Activated naive CD8-positive, alpha-beta T cell treated with anti-CD3 and anti-CD28 coated beads, Interleukin-2, amount 50 U/mL, for 16 hours (primary cell): ENCODE measurements at places on chromosomes 11 and 22.

- DNase-seq, result no peak
These were observed 13.5 kb upstream of the CCDC90B start for GRCh38 chr11:83299681-83300080.

DNA sequence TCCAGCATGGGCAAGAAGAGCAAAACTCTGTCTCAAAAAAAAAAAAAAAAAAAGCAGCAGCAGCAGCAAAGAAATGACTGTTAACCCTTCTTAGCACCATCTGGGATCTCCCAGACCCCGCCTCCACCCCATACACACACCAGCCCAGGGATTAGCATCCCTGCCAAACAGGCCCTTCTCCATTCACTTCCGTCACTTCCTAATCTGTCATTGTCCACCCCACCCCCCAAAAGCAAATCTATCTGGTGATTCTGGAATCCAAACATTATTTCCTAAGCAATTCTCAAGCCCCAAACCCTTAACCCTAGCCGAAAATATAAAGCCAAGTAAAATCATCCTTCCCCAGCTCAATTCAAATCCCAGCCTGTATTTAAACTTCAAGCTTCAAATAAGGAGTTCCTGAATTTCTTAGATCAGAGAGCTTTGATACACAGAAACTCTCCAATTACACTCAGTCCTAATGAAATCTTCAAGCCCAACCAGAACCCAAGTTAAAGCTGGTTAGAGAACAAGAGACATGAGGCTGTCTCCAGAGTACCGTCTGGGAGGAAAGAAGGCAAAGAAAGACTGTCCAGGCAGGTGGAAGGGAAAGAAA lies 6.0 kb upstream of the AHNAK start:
- no peak for DNase-seq

DNA sequence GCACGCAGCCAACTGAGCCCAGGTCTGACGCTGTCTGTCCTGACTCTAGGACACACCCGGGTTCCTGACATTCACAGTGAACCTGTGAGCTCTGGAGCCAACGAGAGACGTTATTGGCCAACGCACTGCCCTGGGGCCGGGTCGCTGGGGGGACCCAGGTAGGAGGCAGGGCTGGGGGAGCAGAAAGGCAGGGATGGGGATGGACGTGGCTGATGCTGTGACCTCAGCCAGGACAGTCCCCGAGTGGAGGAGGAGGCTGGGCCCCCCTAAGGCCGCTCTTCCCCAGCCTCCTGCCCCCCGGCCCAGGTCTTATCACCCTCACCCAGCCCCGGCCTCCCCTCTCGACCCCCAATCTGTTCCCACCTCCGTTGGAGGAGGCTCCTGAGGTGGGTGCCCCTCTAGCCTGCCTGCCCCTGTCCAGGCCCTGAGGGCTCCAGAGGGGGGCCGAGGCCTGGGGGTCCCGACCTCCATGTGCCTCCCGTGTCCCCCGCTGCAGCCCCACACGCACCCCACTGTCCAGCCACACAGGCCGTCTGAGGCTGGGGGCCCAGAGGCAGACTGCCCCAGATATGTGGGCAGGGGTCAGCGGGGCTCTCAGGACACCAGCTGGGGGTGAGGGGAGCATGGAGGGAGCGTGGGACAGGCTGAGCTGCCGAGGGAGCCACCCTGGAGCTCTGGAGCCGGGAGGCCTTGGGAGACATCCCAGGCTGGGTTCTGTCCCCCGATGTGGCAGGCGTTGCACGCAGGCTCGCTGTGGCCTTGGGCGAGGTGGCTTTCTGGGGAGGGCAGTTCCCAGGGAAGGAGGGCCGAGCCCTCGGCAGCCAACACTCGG lies 29.2 kb upstream of the MUC5AC start:
- no peak for DNase-seq

GRCh38 chr11:2399488-2400068 lies 972 bp upstream of the TSSC4 start:
- DNase-seq, result no peak

DNA sequence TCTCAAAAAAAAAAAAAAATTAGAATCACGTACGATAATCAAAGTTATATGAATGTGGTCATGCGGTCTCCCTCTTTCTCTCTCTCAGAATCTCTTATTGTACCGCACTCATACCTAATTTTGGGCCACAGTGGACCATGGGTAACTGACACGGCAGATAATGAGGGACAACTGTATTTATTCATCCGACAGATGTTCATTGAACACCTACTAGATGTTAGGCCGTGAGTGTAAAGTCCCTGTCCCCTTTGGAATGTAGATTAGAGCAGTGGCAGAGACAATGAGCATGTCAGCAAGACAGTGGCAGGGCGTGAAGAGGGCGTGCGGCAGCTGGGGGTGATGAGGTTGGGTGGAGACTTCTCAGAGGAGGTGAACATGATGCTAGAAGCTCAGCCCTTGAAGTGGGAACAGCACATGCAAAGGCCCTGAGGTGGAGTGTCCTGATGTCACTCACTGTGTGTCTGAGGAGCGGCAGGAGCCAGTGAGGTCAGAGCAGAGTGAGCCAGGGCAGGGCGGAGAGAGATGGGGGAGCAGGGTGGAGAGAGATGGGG lies 25.1 kb downstream of the CACNA1I start:
- DNase-seq, result no peak

DNA sequence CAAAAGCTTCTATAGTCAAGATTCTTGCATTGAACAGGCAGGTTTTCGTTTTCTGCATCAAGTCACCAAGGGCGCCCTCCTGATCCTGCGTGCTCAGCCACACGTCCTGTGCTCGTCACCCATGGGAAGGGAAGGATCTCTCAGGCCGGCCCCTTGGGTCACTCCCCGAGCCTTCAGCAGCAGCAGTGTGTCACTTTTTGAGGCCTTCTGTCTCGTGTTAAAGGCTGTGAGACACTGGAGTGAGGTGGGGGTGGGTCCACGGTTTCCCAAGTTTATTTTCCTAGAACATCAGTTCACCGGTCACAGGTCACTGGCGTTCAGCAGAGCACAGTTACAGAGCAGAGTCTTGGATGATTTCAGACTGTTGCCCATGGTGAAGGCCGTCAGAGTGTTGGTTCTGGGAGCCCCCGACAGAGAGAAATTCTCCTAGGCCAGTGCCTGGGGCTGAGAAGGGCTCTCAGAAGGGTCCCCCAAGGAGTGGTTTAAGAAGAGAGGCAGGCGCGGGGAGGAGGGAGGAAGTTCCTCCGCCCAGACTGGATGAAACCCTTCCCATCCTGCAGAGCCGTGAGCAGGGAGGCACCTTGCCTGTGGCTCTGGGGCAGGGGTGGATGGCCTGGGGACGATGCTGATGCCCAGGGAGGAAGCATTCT lies 13.5 kb upstream of the ADORA2A start:
- no peak for DNase-seq

- DNase-seq, result no peak
These were observed 326.5 kb downstream of the BUD13 start for GRCh38 chr11:116446048-116446941.

- no peak for DNase-seq
These were observed 258.1 kb downstream of the MN1 start for GRCh38 chr22:27543460-27543859.

DNA sequence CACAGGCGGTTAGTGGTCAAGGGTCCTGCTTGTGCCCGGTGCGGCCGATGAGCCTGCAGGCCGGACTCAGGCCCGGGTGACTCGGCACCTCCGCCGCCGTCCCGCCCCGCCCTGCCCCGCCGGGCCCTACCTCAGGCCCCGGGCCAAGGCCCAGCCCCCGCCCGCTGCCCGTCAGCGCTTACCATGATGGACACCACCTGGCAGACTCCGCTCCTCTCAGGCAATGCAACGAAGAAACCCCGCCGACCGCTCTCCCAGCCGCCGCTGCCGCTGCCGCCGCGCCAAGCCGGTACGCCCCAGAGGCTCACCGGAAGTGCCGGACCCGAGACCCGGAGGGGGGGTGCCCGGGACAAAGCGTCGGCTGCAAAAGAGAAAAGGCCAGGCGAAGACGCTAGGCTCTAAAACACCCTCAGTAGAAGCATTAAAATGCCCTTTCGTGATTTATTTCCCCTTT lies at the start of gene UFD1:
Gene UFD1, minus strand, starts transcription at position 293 of the 454 bp plus-strand sequence. Its CDS starts 108 bp downstream, at position 185.
- DNase-seq, result peak; percentile 52

GRCh38 chr22:32964411-32965057 lies 93.6 kb downstream of the SYN3 start:
- DNase-seq, result no peak

- DNase-seq, result no peak
These were observed 48.5 kb upstream of the SLC35C1 start for GRCh38 chr11:45756384-45757010.

DNA sequence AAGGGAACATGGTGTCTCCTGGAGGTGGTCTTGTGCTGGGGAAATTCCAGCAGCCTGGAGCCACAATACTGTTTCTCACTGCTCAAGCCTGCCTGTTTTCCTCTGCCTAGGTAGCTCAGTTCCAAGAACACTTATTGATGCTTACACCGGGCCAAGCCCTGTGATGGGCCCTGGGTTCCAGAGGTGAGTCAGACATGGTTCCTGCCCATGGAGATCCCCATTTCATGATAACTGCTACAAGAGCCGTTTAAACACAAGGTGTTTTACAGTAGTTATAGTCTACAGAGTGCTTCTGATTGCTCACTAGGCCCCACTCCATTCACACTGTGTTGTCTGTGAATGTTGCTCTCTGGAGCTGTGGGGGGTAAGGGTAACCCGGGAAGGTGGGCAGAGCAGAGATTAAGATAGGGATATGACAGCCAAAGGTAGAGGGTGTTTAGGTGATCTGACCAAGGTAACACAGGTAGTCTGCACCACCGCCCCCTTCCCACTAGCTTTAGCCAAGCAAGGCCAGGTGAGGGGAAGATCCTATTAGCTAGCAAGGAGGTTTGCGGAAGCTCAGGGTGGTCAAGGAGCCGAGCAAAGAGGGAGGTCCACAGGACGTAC lies 696 bp upstream of the MICAL2 start:
- DNase-seq, result no peak

GRCh38 chr22:45583504-45583903 lies 80.8 kb downstream of the FBLN1 start:
- no peak for DNase-seq

DNA sequence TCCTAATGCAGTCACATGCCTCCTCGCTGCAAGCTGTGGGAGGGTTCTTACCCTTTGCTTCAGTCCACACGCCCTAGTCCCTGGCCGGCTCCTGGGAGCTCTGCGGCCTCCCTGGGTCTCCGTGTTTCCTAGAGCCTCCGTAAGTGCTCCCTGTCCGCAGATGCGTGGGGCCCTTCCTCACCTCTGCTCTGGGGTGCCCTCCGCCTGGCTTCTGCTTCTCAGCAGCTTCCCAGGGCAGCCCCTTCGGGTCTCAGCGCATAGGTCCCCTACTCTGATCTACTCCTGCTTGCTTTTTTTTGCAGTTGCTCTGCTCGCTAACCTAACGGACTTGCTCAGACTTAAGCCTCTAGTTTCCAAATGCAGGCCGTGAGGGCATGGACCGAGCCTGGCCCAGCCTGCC lies 22.4 kb downstream of the CAPN1 start:
- DNase-seq, result no peak

DNA sequence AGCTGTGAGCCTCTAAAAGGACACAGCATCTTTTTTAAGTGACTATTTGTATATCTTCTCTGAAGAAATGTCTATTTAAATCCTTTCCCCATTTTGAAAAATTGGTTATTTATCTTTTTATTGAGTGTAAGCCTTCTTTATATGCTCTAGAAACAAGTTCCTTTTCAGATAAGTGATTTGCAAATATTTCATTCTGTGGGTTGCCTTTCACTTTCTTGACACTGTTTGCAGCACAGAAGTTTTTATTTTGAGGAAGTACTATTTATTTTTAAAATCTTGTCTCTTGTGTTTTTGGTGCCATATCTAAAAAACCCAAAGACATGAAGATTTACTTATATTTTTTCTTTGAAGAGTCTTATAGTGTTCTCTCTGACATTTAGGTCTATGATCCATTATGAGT lies 40.1 kb upstream of the LYVE1 start:
- DNase-seq, result no peak

DNA sequence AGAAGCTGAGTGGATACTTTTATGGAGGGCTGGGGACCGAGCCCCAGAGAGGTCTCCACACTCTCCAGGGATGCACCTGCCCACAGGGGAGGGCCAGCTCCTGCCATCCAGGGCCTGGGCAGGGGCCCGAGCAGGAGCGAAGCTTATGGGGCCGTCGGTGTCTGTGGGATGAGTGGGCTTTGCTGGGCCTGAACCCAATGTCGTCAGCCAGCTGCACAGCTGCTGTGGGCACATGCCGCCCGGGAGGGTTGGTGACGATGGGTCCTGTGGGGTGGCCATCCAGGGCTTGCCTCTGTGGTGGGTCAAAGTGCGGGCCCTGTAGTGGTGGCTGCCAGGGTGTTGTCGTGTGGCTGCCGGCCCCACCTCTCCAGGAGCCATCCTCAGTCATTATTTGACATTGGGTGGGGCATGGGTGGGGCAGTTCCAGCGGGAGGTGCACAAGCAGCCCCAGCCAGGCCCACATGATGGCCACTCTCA lies 447.1 kb downstream of the TBC1D22A start:
- no peak for DNase-seq

- DNase-seq, result no peak
These were observed 63.2 kb upstream of the SNX19 start for GRCh38 chr11:130979386-130979972.

DNA sequence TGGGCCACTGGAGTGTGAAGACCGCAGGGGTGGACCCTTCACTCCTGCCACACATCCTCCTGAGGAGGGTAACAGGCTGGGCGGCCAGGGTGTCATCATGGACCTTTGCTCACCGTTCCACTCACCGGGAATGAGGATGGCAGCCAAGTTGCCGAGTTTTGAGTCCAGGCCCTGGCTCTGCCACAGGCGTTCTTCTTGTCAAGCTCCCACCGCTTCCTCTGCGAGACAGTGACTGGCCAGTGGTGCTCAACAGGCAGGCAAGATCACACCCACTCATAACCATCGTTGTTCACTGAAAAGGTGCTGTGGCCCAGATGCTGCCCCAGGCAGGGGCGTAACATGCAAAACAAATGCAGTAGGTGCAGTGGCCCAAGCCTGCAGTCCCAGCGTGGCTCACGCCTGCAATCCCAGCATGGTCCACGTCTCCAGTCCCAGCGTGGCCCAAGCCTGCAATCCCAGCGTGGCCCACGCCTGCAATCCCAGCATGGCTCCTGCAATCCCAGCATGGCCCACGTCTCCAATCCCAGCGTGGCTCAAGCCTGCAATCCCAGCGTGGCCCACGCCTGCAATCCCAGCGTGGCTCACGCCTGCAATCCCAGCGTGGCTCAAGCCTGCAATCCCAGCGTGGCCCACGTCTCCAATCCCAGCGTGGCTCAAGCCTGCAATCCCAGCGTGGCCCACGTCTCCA lies 5.0 kb upstream of the PANX2 start:
- no peak for DNase-seq

DNA sequence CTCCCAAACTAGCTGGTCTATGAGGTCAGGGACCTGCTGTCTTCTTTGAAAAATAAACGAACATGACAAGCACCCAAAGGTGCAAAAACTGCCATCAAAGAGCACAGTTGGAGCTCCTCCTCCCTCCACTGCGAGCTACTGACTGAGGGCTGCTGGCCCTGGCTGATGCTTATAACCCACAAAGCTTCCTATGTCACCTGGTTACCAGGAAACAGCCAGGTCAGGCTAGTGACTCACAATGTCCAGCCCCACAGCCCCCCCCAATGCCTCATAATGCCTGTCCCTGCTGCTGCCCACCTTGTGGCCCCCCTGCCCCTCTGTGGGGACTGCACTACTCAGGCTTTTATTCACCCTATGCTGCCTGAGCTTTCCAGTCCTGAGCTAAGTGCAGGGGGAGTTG lies at the start of gene DRICH1:
Gene DRICH1, minus strand, starts transcription at position 144 of the 400 bp plus-strand sequence. CDS start 298 bp downstream, outside the sequence.
- DNase-seq, result no peak
